ENCODE measurements at places on chromosomes 4 and X. TPM values are rescaled to one million over a fixed set of nuclear protein-coding genes. Genes with fewer than 3 reads are reported as not detected.

The MAGEA12 gene
- total RNA-seq = not detected

The METAP1 gene
- total RNA-seq = 45.1 TPM

The TRO gene
- 119 TPM for total RNA-seq

The CABS1 gene
- total RNA-seq = not detected

The TNMD gene
- not detected for total RNA-seq

The JAKMIP1 gene
- 29.4 TPM for total RNA-seq

The FRMD7 gene
- total RNA-seq = not detected

The CT45A10 gene
- not detected for total RNA-seq

The ODAPH gene
- total RNA-seq = not detected

The SYP gene
- total RNA-seq = 121 TPM

The AKAP17A gene
- total RNA-seq = 18.8 TPM

The GSPT2 gene
- total RNA-seq = 16.3 TPM

The DOK7 gene
- total RNA-seq = 0.63 TPM

The FAM9C gene
- not detected for total RNA-seq

The MAMLD1 gene
- total RNA-seq = 5.6 TPM

The CTAG2 gene
- not detected for total RNA-seq

The RTL9 gene
- 0.63 TPM for total RNA-seq

The NXF2 gene
- total RNA-seq = not detected

The AWAT2 gene
- not detected for total RNA-seq

The GLRB gene
- total RNA-seq = 37.9 TPM

The AASDH gene
- total RNA-seq = 38.2 TPM

The ARHGEF9 gene
- total RNA-seq = 91.4 TPM

The ZNF182 gene
- total RNA-seq = 9.1 TPM

The F9 gene
- not detected for total RNA-seq

The PCDH11X gene
- total RNA-seq = 141 TPM

The PAGE5 gene
- total RNA-seq = not detected

The NSUN7 gene
- total RNA-seq = 7.8 TPM

The AMBN gene
- total RNA-seq = 0.94 TPM

The EGF gene
- 0.31 TPM for total RNA-seq

The ZIC3 gene
- total RNA-seq = 1.9 TPM

The IBSP gene
- total RNA-seq = not detected

The GLRA3 gene
- 6.9 TPM for total RNA-seq

The TLR7 gene
- 0.94 TPM for total RNA-seq

The BEX5 gene
- 24.7 TPM for total RNA-seq

The SOWAHD gene
- 0.31 TPM for total RNA-seq

The MAGED4 gene
- total RNA-seq = 127 TPM

The GDI1 gene
- total RNA-seq = 301 TPM

The ZFP92 gene
- 1.9 TPM for total RNA-seq

The HTN3 gene
- not detected for total RNA-seq

The TKTL2 gene
- 1.9 TPM for total RNA-seq

The GAGE12F gene
- not detected for total RNA-seq

The ZNF185 gene
- 3.8 TPM for total RNA-seq

All from parietal lobe (tissue), 2 donors.